RWPE2 (cell line): ENCODE measurements at places on chromosomes 7 and 10.

DNA sequence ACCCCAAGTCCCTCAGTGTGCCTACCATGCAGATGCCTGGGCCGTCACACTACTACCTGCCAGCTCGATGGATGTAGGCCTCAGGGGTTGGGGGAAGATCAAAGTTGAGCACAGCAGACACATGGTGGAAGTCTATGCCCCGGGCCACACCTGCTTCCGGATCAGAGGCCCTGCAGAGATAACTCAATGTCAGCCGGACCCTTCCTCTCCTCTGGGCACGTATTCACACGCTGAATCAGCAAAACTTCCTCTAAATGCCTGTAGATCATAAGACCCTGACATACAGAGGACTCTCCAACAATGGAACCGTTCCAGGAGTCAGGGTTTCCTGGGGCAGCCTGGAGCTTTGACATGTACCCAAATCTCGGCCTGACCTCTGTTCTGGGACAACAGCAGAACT is 3.7 kb downstream of the DDX56 start:
- no peaks in the 10 kb centered on the region for H3K27me3 ChIP-seq
- H3K4me1 ChIP-seq: no peaks in the 10 kb centered on the region
- peaks cover 81% of the 10 kb centered on the region for H3K36me3 ChIP-seq
- H3K4me3 ChIP-seq: no peak overlapping the region
- no peak overlapping the region for H3K27ac ChIP-seq

DNA sequence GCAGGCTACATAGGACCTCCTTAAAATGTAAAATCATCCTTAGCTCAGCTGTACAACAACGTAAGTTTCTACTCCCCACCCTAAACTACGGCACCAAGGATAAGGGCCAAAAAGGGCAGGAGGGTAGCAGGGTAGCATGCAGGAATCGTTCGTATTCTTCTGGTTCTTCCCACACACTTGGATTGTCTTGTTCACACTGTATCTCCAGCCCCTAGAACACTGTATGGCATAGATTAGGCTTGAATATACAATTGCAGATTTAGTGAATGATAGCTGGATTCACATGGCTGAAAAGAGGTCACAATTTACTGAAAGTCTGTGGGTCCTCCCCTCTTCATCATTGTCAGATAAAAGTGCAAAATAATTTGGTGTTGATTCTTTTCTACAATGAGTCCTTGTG is 28.2 kb upstream of the PRKAR2B start:
- H3K27ac ChIP-seq: no peak overlapping the region
- DNase-seq: no peak
- no peaks in the 10 kb centered on the region for H3K4me1 ChIP-seq
- H3K36me3 ChIP-seq: no peaks in the 10 kb centered on the region
- no peak overlapping the region for H3K4me3 ChIP-seq

- H3K27ac ChIP-seq: no peak overlapping the region
- H3K27me3 ChIP-seq: no peaks in the 10 kb centered on the region
- H3K4me3 ChIP-seq: no peak overlapping the region
- no peaks in the 10 kb centered on the region for H3K36me3 ChIP-seq
- H3K4me1 ChIP-seq: no peaks in the 10 kb centered on the region
Observed at GRCh38 chr7:45646996-45647825, 73.0 kb downstream of the ADCY1 start.

DNA sequence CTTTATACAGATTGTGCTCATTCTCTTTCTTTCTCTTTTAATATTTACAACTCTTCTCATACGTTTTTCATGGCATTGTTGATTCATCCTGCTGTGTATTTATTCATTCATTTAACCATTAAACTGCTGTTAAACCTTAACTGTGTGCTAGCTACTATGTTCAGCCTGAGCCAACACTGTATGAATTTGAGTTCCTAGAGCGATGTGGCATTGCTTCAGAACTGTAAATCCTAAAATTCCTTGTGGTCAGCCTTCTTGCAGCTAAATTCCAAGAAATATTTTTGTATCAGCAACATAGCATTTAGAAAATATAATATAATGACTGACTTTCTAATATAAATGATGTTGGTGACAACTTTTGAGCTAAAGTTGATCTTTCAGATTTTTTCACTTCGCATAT is 184.7 kb upstream of the FZD1 start:
- H3K4me1 ChIP-seq: no peaks in the 10 kb centered on the region
- DNase-seq: no peak
- H3K4me3 ChIP-seq: no peak overlapping the region
- H3K27ac ChIP-seq: no peak overlapping the region

DNA sequence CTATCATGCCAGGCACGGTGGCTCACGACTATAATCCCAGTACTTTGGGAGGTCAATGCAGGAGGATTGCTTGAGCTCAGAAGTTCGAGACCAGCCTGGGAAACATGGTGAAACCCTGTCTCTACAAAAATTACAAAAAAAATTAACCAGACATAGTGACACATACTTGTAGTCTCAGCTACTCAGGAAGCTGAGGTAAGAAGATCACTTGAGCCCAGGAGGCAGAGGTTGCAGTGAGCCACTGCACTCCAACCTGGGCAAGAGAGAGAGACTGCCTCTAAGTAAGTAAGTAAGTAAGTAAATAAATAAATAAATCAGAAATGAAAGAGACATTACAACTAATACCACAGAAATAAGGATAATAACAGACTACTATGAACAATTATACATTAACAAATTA is 36.2 kb downstream of the PDLIM1 start:
- H3K36me3 ChIP-seq: peaks cover 83% of the 10 kb centered on the region
- no peak overlapping the region for H3K4me3 ChIP-seq
- no peak for DNase-seq
- no peaks in the 10 kb centered on the region for H3K27me3 ChIP-seq
- H3K27ac ChIP-seq: peak overlapping the region; percentile 9
- H3K4me1 ChIP-seq: peaks cover 9% of the 10 kb centered on the region

DNA sequence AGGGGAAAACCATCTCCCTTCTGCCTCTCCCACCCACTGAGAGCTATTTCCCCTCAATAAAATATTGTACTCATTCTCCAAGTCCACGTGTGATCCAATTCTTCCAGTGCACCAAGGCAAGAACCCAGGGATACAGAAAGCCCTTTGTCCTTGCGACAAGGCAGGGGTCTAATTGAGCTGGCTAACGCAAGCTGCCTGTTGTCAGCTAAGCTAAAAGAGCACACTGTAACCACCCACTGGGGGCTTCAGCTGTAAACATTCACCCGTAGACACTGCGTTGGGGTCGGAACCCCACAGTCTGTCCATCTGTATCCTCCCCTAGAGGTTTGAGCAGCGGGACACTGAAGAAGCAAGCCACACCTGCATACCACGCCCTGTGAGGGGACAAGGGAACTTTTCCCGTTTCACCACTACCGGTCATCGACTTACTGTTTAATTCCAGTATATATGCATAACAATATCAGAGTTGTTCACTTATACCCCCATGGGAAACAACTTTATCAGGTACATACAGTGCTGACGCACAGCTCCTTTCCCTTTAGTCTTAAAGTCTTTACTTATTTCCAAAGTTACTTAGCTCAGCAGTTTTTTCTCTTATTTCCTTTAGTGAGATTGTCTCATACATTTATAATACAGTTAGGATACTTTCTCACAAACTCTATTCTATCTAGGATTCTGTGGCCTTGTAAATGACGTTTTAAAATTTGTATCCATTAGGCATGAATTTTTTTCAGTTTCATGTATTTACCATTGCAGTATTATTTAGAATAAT is 721.6 kb downstream of the ANKRD7 start:
- no peak overlapping the region for H3K27ac ChIP-seq
- no peak overlapping the region for H3K4me3 ChIP-seq
- H3K4me1 ChIP-seq: no peaks in the 10 kb centered on the region
- no peaks in the 10 kb centered on the region for H3K27me3 ChIP-seq
- H3K36me3 ChIP-seq: no peaks in the 10 kb centered on the region

DNA sequence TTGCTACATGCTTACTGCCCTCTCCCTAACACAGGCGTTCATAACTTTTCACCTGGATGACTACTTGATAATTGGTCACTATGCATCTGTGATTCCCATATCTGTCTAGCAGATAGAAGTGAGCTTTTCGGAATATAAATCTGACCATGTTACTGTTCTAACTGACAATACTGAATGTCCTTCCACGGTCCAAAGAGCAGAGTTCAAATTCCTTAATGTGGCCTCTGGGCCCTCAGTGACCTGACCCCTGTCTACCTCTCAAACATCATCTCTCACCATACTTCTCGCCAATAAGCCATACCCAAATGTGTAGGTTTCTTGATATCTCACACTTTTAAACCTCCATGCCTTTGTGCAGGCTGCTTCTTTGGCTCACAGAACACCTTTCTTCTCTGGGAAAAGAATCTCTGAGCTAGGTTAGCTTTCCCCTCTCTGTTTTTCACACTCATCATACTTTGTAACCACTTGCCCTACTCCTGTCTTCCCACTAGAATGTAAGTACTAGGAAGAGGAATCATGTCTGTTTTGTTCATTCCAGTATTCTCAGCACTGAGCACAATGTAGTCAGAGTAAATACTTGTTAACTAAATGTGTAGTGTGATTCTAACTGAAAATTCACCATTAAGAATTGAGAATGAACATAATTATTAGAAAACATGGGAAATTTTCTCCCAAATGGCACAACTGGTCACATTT is 39.2 kb upstream of the LRRC17 start:
- no peaks in the 10 kb centered on the region for H3K27me3 ChIP-seq
- H3K27ac ChIP-seq: peak overlapping the region; percentile 96
- peaks cover 47% of the 10 kb centered on the region for H3K4me1 ChIP-seq
- no peak overlapping the region for H3K4me3 ChIP-seq
- DNase-seq: no peak
- H3K36me3 ChIP-seq: no peaks in the 10 kb centered on the region

- H3K4me1 ChIP-seq: no peaks in the 10 kb centered on the region
- H3K4me3 ChIP-seq: no peak overlapping the region
- H3K27ac ChIP-seq: no peak overlapping the region
Observed at GRCh38 chr7:69701288-69701687, 103.0 kb downstream of the AUTS2 start.

DNA sequence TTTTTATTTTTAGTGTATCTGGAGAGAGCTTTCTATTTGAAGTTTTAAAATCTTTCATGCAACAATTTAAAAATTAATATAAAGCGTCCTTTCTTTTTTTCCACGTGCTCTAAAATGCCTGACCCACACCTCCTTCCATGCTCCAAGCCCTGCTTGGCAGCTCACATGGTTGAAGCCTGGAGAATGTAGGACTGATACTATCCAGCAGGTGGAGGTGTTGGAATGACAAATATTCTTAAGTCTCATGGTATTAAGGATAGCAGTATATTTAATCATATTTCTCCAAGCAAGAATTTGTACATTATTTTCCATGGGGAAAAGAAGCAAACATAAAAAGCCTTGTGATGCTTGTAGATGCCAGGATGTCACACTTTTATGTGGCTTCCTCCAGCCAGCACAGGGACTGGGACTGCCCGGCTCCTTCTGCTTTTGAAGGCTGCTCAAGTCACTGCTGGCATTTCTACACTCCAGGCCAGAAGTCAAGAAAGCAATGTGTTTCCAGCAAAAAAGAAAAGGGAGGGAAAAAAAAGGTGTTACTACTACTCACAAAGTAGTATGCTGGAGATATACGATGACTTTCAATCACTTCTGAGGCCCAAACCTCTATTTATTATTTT is 49.7 kb downstream of the BZW2 start:
- H3K36me3 ChIP-seq: peaks cover 93% of the 10 kb centered on the region
- H3K27me3 ChIP-seq: no peaks in the 10 kb centered on the region
- no peak overlapping the region for H3K27ac ChIP-seq
- DNase-seq: no peak
- H3K4me3 ChIP-seq: no peak overlapping the region

DNA sequence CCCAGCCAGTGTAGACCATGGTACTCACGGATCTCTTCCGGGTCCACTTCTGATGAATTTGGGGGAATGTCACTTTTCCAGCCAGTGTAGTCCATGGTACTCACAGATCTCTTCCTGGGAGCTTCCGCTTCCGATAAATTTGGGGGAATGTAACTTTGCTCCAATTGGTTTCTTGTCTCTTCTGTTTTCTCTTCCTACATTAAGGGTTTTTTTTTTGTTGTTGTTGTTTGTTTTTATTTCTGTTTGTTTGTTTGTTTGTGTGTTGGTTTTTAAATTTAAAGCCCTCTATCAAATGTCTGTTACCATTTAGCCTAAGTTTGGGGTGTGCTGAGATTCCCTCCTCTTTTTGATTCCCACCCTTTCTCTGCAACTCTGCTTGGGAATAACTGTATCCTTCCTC is 475.8 kb upstream of the FZD8 start:
- no peaks in the 10 kb centered on the region for H3K36me3 ChIP-seq
- H3K27me3 ChIP-seq: no peaks in the 10 kb centered on the region
- no peak for DNase-seq
- no peak overlapping the region for H3K4me3 ChIP-seq

GRCh38 chr10:102718220-102718619 is 3.8 kb downstream of the SFXN2 start:
- no peak overlapping the region for H3K27ac ChIP-seq
- no peak overlapping the region for H3K4me3 ChIP-seq
- no peaks in the 10 kb centered on the region for H3K27me3 ChIP-seq
- DNase-seq: no peak

DNA sequence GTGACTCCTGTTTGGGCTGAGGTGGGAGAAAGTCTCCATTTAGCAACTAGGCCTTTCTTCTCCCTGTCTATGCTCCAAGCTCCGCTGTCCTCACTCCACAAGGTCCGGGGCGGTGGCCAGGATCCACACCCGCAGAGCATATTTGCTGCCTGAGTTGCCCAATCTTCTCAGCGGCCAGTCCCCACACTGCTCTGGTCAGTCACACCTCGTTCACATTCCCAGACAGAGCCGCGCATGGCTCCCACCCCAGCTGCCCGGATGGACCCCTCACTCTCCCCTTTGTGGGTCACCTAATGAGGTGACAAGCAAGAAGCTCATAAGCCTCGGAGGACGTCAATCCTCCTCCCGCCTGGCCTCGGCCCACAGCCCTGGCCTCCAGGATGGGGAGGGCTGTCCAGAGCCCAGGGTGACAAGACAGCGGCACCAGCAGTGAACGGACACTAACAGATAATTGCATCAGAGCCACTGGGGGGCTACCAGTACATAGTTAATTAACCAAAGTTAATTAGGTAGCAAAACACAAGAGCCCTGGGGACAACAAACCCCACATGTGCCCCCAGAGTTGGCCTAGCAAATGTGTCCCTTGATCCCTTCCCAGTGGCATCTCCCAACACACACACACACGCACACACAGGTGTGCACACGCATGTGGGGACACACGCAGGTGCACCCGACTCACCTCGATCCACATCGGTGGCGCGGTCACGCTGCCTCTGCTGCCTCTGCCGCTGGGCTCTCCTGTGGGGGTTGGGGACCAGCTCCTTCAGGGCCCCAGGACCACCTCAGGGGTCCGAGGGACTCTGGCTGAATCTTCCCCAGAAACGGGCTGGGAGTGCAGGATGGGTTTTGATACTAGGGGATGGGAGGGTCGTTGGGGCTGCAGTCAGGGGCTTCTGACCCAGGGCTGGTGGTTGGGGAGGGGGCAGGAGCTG is 11.8 kb downstream of the EPHA1 start:
- H3K36me3 ChIP-seq: peaks cover 82% of the 10 kb centered on the region
- H3K27ac ChIP-seq: no peak overlapping the region
- no peak for DNase-seq
- H3K27me3 ChIP-seq: no peaks in the 10 kb centered on the region
- no peaks in the 10 kb centered on the region for H3K4me1 ChIP-seq
- H3K4me3 ChIP-seq: no peak overlapping the region

GRCh38 chr7:1861799-1862458 is 191.9 kb downstream of the ELFN1 start:
- no peaks in the 10 kb centered on the region for H3K36me3 ChIP-seq
- no peaks in the 10 kb centered on the region for H3K27me3 ChIP-seq
- DNase-seq: no peak
- no peak overlapping the region for H3K4me3 ChIP-seq
- no peak overlapping the region for H3K27ac ChIP-seq
